ENCODE measurements at places on chromosomes 13 and 19.
A peak's percentile ranks its signal among the peaks of the same experiment; 100 is the strongest.

DNA sequence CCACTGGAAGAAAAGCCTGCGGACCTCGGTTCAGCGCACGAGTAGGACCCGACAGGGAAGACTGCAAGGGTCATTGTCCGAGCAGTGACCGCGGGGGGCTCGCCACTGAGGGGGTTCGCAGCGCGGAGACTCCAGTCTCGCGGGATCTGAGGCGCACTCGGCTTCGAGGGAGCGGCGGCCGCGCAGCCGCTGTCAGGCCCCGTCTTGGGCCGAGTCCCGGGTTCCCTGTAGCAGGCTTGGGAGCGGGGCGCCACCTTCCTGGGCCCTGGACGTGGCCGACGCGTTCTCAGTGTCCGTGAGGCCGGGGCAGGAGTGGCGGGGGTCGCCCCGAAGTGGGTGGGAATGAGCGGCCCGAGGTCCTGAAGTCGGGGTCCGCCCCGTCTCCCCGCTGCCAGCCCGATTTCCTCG is 474 bp upstream of the FAM174C start:
- H3K36me3 ChIP-seq, result peaks cover 61% of the 10 kb centered on the region
- H3K27ac ChIP-seq, result peak overlapping the region; percentile 94
- DNase-seq, result peak; percentile 77
- H3K4me3 ChIP-seq, result peak overlapping the region; percentile 69
- H3K4me1 ChIP-seq, result peaks cover 57% of the 10 kb centered on the region

DNA sequence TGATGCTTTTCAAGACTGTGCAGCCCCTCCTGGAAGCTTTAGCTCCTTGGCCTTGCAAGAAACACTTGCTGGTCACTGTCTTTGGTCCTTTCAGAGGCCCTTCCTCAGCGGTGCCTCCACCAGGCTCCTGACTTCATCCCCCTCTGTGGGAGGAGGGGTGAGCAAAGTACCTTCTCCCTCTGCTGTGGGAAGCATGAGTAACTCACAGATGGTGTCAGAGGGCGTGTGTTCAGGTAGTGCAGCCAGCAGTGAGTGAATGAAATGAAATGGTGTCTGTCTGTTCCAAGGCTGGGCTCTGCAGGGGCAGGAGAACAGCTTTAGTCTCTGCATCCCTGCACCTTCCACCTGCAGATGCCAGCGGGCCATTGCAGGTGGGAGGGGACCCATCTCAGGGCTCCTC is 102.9 kb downstream of the SHISA2 start:
- H3K4me1 ChIP-seq, result no peaks in the 10 kb centered on the region
- no peak overlapping the region for H3K4me3 ChIP-seq
- no peak overlapping the region for H3K27ac ChIP-seq
- no peak for DNase-seq
- H3K36me3 ChIP-seq, result no peaks in the 10 kb centered on the region

DNA sequence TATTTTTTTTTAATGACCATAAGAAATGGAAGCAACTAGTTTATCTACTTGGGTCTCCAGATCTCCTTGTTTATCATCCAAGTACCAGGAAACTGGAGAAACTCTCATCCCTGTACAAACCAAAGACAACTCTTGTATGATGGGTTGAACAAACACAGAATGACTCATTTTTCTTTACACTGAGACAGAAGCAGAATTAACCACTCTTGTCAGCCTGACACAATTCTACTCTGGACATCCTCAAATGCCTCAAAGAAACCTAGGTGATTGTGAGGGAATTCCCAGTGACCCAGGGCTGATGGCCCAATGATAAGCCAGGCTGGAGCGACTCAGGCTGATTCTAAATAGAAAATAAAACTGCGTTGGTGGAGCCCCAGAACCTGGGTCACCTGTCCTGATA is 151.5 kb downstream of the ZNF737 start:
- H3K4me1 ChIP-seq, result no peaks in the 10 kb centered on the region
- DNase-seq, result no peak
- H3K4me3 ChIP-seq, result no peak overlapping the region
- H3K36me3 ChIP-seq, result no peaks in the 10 kb centered on the region
- no peak overlapping the region for H3K27ac ChIP-seq
- no peaks in the 10 kb centered on the region for H3K27me3 ChIP-seq

DNA sequence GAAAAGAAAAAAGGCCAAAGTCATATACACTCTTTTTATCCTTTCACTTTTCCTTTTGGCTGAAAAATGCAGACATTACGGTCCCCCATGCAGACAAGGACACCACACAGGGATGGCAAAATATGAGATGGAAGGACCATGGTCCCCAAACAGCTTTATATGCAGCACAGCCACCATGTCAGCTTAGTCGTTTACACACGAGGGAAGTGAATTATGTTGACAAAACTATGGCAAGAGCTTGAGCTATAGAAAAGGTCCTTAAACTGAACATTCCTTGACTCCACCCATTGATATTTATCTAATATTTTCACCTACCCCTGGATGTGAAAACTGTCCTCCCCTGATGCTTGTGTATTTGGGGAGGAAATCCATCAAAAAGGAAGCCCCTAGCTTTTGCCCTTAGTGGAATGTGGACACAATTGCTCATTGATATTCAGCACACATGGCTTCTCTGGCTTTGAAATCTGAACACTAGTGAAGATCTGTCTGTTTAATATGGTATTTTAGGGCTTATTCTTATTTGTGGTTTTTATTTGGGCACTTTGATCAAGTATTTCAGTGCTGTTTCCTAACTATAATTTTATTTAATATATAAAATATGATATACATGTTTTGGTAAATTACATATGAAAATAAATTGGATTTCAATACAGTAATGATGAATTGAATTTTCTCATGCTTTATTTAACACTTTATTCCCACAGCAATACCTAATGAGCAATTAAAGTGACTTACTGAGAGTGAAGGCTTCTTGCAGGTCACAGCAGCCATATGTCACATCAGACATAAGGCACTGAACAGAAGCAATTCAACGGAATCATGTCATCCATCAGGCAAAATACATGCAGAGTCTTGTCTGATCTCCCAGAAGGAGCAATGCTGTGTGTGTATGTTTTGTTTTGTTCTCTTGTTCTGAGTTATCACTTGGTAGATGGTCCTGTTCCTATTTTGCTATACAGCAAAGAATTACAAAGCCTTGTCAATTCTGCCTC is 6.8 kb upstream of the GTF2F2 start:
- no peaks in the 10 kb centered on the region for H3K36me3 ChIP-seq
- H3K4me1 ChIP-seq, result no peaks in the 10 kb centered on the region
- H3K4me3 ChIP-seq, result no peak overlapping the region
- no peaks in the 10 kb centered on the region for H3K27me3 ChIP-seq
- no peak for DNase-seq

DNA sequence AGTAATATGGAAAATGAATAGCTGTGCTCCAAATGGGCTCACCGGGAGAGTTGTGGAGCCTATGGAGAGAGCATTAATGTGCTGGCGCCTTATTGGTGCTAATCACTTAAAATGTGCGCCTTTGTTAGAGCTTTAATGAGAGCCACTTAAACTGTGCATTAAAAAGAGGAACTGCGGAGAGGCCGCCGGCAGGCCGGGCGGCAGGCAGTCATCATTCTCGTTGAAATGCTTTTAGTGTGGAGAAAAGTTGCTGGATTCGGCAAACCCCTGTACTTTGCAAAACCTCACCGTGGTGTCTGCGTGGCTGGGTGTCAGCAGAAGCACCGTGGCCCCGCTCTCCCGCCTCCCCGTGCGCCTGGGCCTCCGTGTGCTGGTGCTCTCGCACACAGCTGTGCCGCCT is 105.5 kb downstream of the KDM4B start:
- no peaks in the 10 kb centered on the region for H3K27me3 ChIP-seq
- no peak overlapping the region for H3K4me3 ChIP-seq
- peaks cover 44% of the 10 kb centered on the region for H3K36me3 ChIP-seq
- no peak overlapping the region for H3K27ac ChIP-seq

DNA sequence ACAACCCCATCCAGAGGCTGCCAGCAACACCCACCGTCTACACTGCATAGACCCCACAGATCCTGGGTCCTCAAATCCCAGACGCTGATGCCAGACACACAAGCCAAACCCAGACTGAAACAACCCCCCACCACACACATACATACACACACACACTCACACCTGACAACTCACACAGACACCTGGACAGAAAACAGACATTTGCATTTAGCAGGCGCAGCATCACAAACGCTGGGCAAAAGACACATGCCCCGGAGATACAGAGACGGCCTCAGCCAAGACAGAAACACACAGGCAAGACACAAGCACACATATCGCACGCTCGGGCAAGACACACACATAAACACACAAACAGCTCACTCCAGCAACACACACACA is 1.3 kb downstream of the BBC3 start:
- H3K36me3 ChIP-seq, result peaks cover 5% of the 10 kb centered on the region
- peaks cover 29% of the 10 kb centered on the region for H3K4me1 ChIP-seq
- peak overlapping the region; percentile 86 for H3K27ac ChIP-seq

DNA sequence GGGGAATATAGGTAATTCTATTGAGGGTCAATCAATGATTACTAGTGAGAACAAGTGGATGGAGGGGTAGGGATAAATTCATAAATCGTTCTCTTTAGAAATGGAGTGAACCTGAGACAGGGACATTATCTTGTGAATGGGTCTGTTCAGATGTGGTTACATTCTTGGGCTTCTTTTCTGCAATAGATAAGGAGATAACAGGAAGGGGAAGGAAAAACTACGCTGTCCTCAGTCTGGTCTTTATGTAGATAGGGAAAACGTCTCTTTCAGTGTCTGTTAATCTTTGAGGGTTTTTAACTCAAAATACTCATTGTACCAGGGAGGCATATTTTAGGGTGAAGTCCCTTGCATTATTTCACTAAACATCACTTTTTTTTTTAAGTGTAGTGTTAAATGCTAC is 266.7 kb upstream of the MAB21L1 start:
- no peaks in the 10 kb centered on the region for H3K4me1 ChIP-seq
- H3K4me3 ChIP-seq, result no peak overlapping the region
- H3K27ac ChIP-seq, result no peak overlapping the region
- no peaks in the 10 kb centered on the region for H3K27me3 ChIP-seq
- DNase-seq, result no peak
